Stimulated activated CD8-positive, alpha-beta memory T cell treated with anti-CD3 and anti-CD28 coated beads, Interleukin-7, amount 100 ng/mL, for 1 hour (primary cell): ENCODE measurements at places on chromosomes 16 and 17.

DNA sequence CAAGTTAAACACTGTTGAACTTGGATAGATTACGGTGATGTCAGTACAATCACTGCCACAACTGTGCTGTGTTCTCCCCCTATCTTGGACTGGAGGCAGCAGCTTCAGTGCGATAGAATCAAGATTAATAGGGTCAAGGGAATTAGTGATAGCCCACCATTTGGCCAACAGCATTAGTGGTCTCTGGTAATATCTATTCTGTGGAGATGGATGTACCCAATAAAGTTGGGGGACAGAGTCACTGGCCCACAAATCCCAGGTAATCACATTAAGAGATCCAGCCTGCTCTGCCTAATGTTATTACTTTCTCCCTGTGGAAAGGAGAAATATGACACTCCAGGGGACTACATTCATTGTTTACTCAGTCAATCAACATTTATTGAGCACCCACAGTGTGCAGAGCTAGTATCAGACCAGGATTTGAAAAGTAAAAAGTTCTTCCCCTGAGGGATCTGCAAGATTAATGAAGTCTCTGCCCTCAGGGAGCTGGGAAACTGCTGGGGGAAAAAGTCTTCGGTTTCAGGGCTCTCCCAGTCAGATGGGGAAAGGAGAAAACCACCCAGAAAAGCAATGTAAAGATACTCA lies 23.6 kb upstream of the ATP5MC1 start:
- no peak for DNase-seq

GRCh38 chr17:82065193-82065637 lies 389 bp downstream of the DUS1L start:
- no peak for DNase-seq

DNA sequence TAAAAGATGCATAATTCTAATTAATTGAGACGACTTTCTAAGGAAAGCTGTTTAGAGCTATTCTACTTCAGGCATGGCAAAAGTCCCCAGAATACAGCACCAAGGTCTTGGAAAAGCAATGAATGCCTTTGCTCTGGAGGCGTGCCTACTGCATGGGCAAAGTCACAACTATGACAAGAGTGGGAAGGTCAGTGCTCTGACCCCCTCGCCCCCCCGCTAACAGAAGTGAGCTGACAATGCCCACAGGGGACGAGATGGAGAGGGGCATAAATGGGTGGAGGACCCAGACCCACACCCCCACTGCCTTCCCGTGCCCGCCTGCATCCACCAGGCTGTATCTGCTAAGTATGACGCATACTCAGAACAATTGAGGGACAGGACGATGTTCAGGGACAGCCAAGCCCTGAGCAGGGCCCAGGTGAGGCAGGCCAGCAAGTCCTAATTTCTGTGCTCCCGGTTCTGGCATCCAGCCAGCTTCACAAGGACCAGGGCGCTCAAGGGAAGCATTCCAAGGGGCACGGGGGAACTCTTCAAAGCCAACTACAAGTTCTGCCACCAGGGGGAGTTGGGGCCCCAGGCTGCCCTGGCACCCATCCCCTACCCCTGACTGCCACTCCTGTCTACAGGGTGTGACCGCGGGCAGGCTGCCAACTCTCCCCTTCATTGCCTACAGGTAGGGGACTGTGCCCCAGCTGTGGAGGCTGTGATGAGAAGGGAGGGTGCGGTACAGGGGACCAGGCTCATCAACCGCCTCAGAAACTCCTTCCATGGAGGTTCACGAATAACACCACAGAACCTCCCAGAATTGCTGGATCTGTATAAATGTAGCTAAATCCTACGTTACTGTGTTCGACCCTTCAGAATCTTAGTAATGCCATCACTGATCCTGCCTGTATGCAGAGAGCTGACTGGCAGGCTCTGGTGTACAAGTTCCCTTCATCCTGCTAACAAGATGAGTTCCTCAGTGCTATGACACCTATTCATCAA lies 20.8 kb downstream of the NPRL3 start:
- DNase-seq: peak; percentile 31

DNA sequence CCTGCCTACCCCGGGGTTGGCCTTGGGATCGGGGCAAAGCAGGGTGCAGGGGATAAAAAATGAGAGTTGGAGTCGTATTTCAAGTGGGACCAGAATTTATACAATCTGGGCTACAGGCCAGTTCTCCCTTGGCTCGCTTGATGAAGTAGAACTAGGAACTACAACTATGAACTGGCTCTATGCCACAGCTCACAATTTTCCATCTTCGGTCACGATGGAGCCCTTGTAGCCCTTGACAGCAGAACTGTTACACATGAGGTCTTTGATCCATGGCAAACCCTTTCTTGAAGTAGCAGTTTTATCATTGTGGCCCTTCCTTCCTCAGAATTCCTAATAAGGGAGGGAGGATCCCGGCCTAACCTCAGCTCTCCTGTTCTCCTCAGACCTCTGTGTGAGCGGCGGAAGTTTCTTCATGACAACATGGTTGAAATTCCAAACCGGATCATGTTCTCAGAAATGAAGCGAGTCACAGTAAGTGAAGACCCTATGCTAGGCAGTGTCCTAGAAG lies 17.1 kb downstream of the LIG3 start:
- DNase-seq: no peak

GRCh38 chr17:79825580-79825921 lies 13.7 kb downstream of the CBX4 start:
- no peak for DNase-seq

- no peak for DNase-seq
Observed at GRCh38 chr16:69240331-69240730, 53.4 kb downstream of the SNTB2 start.

DNA sequence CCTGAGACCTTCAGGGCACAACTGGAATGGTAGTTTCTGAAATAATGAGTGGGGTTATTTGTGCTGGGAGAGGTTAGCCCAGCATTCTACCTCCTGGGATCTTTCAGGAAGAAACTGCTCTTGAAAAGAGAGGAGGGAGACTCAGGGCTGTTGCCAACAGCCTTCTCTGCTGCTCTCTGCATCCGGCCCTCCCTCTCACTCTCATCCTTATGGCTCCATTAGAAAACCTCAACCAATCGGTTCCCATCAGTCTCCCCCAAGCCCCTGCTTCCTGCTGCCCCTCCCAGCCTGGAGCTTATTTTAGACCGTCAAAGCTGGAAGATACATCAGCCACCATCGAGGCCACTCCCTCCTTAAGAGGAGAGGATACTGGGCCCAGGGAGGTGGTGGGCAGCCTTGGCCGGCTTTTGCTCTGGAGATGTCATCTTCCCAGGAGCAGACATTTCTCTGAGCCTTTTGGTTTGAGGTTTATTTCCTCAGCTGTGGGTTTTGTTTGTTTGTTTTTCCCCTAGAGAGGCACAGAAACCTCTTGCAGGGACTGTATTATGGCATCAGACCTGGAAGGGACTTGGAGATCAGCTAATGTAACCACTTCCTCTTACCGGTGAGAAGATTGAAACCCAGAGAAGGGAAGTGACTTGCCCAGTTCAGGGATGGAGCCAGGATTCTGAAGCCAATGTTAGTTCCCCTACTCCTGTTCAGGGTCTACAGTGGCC lies 2.7 kb downstream of the MPRIP start:
- DNase-seq: no peak

DNA sequence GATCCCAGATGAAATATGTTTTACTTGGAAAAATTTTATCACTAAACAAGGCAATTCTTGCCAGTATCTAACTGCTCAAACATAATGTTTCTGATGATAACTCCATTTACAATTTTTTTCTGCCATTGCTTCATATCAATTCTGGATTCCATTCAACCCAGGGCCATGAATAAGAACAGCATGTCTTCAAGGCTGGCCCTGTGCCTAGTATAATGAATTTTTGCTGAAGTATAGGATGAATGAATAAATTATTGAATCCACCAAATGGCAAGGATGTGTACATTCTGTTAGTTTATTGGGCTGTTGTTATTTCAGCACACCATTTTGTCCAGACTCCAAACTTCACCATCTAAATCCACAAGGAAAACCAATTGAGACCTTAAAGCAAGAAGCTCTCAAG lies 414.7 kb downstream of the HS3ST3B1 start:
- no peak for DNase-seq

- DNase-seq: peak; percentile 39
Observed at GRCh38 chr17:43878260-43879175, 28.8 kb downstream of the MPP2 start.

- DNase-seq: no peak
Observed at GRCh38 chr16:3787924-3788661, 70.8 kb upstream of the TRAP1 start.

DNA sequence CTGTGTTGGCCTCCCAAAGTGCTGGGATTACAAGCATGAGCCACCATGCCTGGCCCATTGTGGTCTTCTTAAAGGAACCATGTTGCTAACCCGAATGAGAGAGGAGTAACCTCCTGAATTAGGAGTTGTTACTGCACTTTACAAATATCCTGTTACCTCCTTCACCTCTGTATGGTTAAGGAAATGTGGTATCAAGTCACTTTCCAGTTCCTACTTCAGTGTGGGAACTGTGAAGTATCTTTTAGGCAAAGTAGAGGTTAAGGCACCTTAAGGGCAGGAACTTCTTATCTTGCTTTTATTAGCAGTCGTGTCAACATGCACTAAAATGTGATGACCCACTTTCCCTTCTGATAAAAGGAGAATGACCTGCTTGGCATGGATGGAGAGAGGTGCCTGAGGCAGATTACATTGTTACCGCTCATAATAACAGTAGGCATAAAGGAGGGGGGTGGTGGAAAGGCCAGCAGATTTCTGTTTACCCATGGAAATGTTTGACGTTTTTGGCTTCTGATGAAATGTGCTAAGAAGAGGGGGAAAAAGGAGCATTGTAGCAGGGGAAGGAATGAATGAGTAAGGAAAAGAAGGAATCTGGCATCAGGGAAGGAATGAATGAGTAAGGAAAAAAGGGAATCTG lies 28.5 kb downstream of the FTO start:
- DNase-seq: no peak

DNA sequence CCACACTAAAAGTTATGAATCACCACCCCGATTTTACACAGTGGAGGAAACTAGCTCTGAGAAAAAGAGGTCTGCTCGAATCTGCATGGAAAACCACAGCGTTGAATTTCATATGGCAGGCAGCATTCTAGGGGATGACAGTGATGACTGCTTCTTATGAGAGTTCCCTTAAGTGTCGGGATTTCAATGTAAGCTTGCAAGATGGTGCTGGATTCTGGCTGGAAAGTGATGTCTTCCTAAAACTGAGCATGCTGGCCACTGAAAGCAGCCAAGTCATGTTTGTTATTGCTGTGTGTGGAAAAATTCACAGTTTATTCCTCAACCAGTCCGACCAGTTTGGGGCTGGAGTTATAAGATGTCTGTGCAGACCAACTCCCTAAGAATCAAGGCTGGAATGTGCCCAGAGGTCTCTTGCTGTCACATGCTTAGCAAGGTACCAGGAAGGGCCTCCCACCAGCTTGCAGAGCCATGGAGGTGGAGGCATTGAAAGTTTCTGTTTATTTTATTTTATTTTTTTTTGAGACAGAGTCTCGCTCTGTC lies 37.2 kb upstream of the GAN start:
- no peak for DNase-seq

- no peak for DNase-seq
Observed at GRCh38 chr16:10181196-10182162, 749 bp downstream of the GRIN2A start.

DNA sequence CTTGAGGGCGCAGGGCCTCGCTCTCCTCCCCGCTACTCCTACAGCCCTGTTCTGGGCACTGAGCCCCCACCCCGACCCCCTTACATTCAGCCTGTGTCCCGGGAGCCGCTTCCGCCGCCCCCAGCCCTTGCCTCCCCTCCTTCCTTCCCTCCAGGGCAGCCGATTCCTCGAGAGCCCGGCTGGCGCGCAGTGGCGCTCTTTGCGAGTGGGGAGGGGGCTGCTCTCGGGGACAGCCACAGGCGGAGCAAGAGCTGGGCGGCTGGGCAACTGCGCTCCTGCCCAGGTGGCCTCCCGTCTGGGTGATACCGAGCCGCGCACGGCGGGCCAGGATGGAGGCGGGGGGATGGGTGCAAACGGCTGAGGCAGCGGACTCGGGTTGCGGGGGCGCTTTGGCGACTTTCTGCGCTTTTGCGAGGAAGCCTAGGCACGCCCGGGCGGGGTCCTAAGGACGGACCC lies 1.2 kb downstream of the MMP15 start:
- no peak for DNase-seq

- no peak for DNase-seq
Observed at GRCh38 chr17:37610971-37611370, 1.8 kb upstream of the SYNRG start.

- no peak for DNase-seq
Observed at GRCh38 chr16:81696166-81696960, 82.7 kb upstream of the PLCG2 start.

DNA sequence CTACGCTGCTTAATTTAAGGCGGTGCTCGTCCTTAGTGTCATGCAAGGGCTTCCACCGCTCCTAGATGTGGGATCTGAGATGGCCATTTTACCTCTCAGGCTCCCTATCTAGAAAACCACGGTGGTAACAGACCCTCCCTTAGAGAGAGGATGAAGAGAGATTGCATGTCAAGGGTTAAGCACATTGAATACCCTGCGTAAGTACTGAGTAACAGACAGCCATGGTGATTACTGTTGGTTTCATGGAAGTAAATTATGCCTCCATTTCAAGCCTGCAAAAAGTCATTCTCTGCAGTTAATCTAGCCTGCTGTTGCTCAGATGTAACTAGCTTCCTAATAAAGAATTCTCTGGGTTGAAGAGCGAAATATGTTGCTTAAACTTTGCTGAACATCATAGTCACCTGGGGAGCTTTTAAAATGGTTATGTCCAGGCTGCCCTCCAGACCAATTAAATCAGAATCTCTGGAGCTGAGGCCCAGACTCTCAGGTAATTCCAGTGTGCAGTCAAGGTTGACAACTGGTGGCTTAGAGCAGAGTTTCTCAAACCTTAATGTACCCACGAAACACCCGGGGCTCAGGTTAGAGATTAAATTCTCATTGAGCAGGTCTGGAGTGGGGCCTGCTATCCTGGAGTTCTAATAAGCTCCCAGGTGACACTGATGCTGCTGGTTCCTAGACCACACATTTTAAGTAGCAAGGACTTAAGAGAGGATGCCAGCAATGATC lies 167.1 kb downstream of the SNX29 start:
- no peak for DNase-seq

DNA sequence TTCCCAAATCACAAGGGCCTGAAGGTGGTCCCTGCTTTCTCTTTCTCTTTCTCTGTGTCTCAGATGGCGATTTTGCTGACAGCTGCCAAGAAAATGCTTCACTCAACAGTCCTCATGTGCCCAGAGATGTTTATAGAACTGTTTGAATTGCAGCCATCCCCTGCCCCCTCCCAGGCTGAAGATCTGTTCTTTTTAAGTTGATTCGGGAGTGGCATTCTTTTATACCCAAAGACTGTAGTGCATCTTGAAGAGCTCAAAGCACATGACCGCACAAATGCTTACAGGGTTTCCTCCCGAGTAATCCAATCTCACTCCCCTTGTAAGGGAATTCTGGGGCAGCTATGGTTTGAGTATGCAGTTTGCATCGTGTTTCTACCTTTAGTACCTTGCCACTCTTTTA lies 75.7 kb downstream of the SEC14L1 start:
- no peak for DNase-seq

GRCh38 chr16:84535408-84535807 lies 30.9 kb upstream of the MEAK7 start:
- DNase-seq: no peak

GRCh38 chr17:72030067-72030899 lies 90.5 kb upstream of the SOX9 start:
- DNase-seq: no peak
